ENCODE measurements at places on chromosomes 3 and 15.

DNA sequence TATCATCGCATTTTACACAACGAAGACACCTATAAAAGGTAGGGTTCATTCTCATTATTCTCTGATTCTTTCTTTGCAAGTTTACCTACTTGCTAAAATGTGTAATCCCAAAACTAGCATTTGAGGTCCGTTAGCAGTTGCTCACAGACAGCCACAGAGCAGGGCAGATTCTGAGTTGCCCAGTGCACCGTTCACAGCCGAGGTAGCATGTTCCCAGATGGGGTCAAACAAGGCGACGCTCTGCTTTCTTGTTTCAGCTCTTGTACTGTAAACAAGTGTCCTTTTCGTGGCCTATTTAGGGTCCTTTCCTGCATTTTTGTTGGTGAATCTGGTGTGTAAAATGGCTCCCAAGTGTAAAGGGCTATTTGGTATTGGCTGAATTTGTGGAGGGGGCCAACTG is 3.1 kb downstream of the PPP1R2 start:
- no peak for DNase-seq

- DNase-seq = no peak
Observed at GRCh38 chr3:112348943-112349342, 16.0 kb downstream of the CD200 start.

GRCh38 chr3:24640330-24640877 is 145.8 kb upstream of the THRB start:
- peak; percentile 81 for DNase-seq

GRCh38 chr15:70715840-70716485 is 47.4 kb downstream of the UACA start:
- no peak for DNase-seq

DNA sequence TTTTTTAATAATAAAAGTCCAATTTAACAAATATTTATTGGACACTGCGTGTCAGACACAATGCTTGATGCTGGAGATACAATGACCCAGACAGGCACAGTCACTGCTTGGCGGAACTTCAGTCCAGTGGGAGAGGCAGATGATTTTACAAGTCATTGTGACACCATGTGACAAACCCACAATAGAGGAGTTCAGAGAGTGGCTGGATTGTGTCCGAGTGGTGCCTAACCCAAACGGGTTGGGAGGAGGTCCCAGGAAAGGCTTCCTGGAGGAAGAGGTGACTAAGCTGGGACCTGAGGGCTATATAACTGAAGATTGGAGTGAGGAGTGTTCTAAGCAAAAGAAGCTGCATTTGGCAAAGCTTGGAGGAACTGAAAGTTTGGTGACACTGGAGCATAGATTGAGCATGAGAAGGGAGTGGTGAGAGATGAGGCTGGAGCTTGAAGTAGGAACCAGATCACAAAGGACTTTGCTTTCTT is 41.4 kb downstream of the CRTC3 start:
- DNase-seq = peak; percentile 27

DNA sequence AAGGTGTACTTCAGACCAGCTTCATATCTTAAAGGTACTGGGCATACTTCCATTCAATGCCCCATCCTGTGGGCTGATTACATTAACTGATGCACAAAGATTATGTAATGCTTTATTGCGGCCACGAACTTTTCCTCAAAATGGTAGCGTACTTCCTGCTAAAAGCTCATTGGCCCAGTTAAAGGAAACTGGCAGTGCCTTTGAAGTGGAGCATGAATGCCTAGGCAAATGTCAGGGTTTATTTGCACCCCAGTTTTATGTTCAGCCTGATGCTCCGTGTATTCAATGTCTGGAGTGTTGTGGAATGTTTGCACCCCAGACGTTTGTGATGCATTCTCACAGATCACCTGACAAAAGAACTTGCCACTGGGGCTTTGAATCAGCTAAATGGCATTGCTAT is 3.4 kb downstream of the SKIL start:
- no peak for DNase-seq

GRCh38 chr15:53251996-53252395 is 461.9 kb upstream of the ONECUT1 start:
- no peak for DNase-seq

DNA sequence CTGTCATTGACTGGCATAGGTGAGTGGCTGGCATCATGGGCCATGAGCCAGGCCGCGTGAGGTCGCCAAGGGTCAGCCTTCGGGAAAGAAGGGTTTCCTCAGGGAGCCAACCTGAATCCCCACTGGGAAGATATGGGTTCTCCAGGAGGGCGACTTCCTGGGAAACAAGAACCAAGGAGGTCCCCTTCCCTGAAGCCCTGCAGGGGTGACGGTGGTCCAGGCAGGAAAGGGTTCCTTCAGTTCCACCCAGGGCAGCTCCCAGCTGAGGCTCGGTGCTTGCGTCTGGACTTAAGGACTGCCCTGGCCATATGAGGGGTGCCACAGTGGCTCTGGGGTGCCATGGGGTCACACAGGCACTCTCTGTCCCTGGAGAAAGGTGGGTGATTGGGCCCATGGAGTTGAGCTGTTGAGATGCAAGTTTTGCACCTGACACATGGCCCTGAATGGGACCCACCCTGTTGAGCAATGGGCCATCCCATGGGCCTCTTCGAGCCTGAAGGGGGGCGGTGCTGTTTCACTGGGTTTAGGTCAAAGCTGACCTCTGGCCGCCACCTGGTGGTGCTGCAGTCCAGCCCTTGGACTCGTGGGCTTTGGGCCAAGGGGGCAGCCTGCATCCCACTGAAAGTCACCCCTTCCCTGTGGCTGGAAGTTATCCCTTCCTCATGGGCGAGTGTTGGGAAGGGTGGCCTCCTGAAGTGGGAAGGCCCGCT is 228.1 kb downstream of the SNRPN start:
- DNase-seq = no peak

GRCh38 chr3:106675451-106675850 is 701.8 kb upstream of the CCDC54 start:
- no peak for DNase-seq

DNA sequence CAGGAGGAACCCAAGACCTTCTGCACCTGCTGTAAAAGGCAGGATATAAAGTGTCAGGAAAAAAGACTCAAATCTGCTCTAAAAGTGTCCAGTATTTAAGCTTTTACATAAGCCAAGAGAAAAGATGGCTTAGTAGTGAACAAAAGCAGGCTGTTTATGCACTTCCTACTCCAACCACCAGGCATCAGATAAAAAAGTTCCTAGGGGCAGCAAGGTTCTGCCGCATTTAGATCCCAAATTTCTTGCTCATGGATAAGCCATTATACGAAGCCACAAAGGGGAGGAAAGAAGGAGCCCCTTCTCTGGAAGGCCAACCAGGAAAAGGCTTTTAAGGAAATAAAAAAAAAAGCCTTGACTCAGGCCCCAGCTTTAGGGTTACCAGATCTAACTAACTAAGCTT is 10.6 kb upstream of the SLC9C1 start:
- DNase-seq = peak; percentile 4

DNA sequence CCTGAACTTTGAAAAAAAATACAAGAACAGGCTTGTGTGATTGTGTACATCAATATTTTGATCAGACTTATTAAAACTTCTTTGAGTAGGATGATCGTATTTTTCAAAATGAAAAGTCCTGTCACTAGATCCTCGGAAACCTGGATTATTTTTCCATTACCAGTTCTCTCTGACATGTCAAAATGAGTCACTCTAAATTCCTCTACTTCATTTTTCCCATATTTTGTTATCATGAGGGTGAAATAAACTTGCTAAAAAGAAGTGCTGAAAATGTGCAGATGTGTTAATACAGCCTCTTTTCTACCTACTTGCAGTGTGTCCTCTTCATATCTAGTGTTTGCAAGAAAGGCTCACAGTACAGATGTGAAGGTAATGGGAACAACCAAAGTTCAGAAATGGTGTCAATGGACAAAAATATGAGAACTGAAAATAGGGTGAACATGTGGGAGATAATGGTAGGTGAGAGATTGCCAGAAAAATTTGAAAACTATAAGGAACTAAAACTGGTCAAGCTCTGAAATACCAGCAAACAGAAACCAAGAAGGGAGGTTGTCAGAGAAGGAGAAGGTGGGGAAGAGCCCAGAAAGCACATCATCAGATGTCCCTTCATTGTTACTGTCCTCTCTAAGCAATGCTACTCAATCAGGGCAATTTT is 108.2 kb downstream of the EOMES start:
- DNase-seq = no peak

DNA sequence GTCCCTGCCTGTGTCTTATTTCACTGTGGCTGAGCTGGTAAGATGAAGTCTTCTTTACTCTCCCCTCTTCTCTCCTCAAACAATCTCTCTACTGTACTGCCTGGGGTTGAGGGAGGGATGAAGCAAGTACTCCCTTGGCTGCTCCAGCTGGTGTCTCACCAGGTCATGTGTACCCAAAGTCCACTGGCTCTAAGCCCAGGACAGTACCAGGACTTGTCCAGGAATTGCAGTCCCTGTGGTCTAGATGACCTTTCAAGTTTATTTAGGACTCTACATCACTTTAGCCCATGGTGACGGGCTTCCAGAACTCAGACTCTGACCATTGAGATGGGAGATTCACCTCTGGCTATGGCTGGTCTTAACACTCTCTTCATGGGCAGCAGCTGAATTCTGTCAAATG is 17.5 kb upstream of the SLC27A2 start:
- DNase-seq = no peak

- peak; percentile 9 for DNase-seq
Observed at GRCh38 chr3:42351207-42351606, 59.2 kb downstream of the LYZL4 start.

DNA sequence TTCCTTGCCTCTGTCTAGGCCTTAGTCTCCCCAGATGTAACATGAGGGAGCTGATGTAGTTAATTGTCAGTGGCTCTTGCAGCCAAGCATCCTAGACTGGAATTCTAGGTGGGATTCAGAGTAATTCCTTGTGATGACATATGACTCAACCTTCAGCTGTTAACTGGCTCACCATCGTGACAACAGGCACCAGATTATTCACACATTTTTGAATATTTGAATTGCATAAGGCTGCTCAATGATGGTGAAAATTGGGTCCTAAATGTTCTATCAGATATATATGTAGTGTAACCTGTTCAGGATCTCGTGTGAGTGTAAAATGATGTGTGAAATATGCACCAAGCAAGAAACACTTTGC is 405.1 kb downstream of the LPP start:
- peak; percentile 31 for DNase-seq

GRCh38 chr15:99085413-99086326 is 19.2 kb upstream of the SYNM start:
- DNase-seq = peak; percentile 77

DNA sequence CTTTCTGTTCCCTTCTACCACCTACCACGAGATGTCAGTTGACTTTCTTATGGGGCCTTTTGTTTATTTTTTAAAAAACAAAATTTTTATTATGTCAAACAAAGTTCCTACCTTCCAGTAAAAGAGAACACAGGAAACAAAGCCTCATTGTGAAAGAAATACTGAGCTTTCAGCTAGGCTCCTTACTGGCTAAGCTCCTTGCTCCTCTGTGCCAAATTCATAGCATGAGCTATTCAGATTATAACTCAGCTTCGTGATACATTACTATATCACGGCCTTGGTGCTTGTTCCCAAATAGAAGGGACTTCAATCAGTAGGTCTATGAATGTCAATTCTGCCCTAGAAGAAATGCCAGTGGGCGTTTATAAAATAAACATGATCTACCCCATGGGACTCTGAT is 145.8 kb upstream of the CHRM5 start:
- no peak for DNase-seq

GRCh38 chr15:89750560-89751542 is at the start of gene MESP1:
Gene MESP1 (minus strand): TSS chr15:89751249. CDS start chr15:89751231, 18 bp downstream.
- DNase-seq = peak; percentile 84

DNA sequence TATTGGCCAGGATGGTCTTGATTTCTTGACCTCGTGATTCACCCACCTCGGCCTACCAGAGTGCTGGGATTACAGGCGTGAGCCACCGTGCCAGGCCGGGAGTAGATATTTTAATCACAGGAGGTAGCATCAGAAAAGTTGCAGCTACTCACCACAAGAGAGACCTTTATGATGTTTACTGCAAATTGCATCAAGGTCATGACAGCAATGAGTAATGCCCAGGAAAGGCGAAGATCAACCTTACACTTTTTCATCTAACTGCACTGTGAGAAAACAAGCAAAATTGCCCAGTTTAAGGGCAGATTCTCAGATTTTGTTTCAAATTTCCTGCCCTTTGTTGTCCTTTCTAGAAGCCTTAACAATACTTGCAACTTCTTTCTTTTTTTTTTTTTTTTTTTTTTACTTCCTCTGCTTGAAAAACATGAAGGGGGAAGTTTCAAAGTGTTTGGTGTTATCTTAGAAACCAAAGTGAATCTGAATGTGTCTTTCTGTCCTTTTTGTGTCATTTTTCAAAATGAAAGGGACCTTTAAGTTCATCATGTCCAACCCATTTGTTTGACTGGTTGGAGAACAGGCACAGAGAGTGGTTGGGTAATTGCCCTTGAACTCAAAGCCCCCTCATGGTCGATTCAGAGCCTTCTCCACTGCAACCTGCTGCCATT is 25.0 kb downstream of the TGFBR2 start:
- DNase-seq = peak; percentile 83

DNA sequence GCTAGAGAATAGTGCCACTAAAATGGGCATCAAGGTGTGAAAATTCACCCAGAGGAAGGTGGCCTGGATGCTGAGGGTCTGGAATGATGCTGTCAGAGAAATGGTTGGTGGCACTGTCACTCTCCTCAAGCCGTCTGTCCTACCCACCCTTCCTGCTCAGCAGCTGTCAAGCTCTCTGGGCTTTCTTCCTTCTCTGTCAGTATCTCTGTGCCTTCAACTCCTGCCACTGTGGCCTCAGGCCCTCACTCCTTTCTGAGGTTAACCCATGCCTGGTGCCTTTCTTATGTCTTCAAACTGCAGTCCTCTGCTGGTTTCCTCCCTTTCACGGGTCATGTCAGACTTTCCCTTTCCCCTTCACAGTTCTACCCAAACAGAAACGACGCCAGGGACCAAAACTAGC is 4.4 kb downstream of the MYO5C start:
- DNase-seq = no peak

DNA sequence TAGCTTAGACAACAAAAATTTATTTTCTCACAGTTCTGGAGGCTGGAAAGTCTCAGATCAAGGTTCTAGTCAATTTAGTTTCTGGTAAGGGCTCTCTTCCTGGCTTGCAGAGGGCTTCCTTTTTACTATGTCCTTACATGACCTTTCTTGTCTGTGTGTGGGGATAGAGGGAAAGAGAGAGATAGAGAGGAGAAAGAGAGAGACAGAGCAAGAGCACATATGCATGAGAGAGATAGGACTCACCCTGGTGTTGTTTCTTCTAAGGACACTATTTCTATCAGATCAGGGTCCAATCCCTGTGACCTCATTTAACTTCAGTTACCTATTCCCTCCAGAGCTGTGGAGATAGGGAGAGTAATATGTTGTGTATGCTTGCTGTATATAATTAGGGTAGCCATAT is 44.9 kb upstream of the TEX9 start:
- no peak for DNase-seq

GRCh38 chr3:186694288-186695032 is 22.7 kb upstream of the KNG1 start:
- no peak for DNase-seq

GRCh38 chr3:149975919-149976318 is 5.2 kb upstream of the PFN2 start:
- no peak for DNase-seq

GRCh38 chr3:129727707-129728106 is 121.2 kb upstream of the PLXND1 start:
- no peak for DNase-seq

GRCh38 chr3:96734273-96735009 is 80.0 kb upstream of the EPHA6 start:
- no peak for DNase-seq

All from fibroblast of mammary gland (primary cell).